Left lung (tissue), 14 donors: ENCODE measurements at places on chromosomes 5 and 9.
A peak's percentile ranks its signal among the peaks of the same experiment; 100 is the strongest.

DNA sequence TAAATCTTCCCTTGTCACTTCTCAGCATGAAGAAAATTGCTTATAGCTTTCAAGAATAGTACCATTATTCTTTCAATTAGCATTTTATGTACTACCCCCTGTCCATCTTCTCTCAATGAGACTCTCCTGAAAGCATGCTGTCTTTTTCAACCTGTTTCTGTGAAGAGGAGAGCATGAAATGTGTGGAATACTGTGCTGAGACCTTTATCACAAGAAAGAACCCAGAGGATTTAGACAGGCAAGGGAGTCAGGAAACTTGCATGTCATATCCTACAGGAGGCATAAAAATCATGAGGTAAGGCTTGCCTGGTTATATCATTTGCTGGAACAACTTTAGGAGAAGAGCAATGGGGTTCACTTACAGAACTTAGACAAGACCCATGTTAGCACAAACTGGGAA, 56.7 kb upstream of the LPAR1 start:
- no peak for DNase-seq

DNA sequence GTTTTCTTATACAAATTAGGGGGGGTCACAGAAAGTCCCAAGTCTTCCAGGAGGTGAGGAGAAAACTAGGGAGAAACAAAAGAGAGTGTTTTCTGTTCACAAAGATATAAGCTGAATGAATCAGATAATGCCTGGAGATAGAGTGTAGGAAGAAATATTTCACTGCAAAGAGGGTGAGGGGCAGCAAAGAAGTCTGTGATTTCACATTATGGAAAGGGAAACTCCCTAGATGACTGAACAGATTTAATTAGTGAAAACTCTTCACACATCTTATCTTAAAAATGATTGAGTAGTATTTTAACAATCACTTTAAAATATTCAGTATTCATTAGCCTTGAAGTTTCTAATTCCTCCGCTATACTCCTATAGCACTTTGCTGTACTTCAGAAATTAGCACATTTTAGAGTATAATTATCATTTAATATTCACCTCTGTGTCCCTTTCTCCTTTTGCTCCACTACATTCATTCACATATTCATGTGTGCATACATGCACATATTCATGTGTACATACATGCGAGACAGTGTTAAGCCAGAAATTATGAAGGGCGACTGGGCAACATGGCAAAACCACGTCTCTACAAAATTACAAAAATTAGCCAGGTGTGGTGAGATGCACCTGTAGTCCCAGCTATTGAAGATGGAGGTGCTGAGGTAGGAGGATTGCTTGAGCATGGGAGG, 332.2 kb downstream of the HTR1A start:
- no peak for DNase-seq

- DNase-seq, result no peak
Measured at GRCh38 chr9:34559624-34560455, 29.7 kb downstream of the CNTFR start.

GRCh38 chr9:104093647-104094533, at the start of gene SMC2:
SMC2 (plus strand) TSS chr9:104094309; CDS start chr9:104095385, 1,076 bp downstream.
- peak; percentile 95 for DNase-seq

DNA sequence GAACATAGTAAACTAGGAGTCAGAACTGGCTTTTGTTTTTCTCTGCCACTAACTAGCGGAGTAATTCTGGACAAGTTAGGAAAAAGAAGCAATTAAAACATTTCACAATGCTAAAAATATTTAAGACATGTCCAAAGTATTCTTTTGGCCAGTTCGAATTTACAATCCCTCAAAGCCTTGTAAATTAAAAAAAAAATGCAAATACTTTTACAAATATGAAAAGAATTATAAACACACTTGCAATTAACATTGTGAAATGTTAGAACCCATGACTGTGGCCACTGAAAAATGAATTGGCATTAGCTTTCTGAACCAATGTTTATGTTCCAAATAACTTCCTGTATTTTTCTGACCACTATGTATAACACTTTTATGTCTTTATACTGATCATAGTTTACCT, 2.2 kb downstream of the RAD1 start:
- DNase-seq, result no peak

DNA sequence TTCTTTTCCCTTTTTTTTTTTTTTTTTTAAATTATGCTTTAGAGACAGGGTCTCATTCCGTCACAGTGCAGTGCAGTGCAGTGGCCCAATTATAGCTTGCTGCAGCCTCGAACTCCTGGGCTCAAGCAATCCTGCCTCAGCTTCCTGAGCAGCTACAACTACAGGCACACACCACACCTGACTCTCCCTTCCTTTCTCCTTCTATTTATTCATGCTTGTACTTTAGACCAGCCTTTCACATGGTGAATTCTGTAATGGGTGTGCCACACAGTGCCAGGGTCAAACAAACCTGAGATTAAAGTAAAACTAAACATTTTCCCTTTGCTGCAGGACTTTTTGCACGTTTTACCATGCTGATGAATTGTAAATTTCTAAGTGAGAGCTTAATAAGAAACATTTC, 8.0 kb downstream of the SH3RF2 start:
- no peak for DNase-seq

- DNase-seq, result no peak
Measured at GRCh38 chr5:132770476-132771159, 6.4 kb downstream of the SEPTIN8 start.

DNA sequence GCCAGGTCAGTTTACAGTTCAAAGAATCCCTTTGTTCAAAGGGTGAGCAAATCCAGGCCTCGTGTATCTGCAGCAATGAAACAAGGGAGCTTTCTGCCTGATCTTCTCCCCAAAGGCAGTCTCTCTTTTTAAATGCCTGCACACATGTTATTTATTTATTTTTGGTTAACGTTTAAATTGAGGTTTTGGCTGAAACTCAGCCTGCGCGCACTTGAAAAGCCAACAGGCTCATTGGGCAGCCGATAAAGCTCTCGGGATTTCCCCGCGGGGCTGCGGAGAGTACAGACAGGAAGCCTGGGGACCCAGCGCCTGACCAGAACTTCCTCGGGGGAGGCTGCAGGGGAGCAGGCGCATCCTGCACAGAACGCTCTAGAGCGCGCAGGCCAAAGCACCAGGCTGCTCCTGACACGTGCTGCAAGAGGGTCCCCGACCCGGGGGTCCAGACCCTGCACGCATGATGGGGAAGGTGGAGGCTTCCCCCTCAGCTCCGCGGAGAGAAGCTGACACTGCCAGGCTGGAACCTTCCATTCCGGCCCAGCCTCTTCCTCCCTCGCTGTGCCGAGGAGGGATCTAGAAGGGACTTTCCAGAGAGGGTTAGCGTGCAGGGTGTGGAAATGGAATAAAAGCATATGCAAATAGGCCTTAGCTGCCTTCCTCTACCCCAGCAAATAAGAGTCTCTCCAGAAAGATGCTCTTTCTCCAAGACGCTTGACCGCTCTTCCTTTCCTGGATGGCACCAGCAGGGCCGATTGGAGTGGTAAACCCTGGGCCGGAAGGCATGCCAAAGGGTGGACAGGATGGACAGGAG, 46.1 kb downstream of the PTTG1 start:
- DNase-seq, result peak; percentile 91

DNA sequence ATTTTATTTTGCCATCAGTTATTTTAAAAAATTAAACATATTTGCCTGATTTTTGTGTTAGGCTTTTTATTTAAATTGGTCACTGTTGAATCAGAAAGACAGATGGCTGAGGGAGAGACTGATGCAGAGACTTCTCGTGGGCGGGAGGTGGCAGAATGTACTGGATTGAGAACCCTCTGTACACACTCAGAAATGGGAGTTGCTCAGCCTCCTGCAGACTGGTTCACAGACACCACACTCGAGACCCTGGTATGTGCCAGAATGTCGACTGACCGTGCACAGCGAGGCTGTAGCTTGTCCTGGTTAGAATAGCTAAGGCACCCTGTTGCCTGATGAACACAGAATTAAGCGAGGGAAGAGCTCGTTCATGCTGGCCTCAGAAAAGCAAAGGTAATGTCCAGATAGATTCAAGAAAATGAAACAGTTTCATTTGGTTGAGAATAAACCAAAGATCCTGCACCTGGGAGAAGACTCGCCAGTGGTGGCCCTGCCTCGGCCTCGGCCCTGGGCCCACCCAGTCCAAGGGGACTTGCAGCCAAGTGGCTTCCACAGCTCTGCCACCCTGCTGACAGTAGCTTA, 71.3 kb upstream of the OTULINL start:
- no peak for DNase-seq

DNA sequence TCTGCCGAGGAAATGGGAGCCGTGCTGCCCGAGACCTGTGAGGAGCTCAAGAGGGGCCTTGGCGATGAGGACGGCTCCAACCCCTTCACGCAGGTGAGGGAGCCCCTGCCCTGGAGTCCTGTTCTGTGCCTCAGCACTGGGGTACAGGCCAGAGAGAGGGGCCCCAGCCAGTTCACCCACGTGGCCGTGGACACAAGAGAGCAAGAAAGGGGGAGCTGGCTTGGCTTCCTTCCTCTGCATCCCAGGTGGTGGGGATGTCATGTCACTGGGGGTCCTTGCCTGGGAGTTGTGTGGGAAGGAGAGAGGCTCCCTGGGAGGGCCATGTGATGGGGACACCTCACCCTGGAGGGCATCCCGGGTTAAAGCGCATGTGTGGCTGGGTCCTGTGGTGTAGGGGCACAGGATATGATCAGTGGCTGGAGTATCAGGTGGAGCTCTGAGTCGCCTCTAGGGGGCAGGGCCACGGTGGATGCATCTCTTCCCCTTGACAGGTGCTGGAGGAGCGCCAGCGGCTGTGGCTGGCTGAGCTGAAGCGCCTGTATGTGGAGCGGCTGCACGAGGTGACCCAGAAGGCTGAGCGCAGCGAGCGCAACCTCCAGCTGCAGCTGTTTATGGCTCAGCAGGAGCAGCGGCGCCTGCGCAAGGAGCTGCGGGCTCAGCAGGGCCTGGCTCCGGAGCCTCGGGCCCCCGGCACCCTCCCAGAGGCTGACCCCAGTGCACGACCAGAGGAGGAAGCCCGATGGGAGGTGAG, 7.5 kb downstream of the N4BP3 start:
- peak; percentile 78 for DNase-seq

DNA sequence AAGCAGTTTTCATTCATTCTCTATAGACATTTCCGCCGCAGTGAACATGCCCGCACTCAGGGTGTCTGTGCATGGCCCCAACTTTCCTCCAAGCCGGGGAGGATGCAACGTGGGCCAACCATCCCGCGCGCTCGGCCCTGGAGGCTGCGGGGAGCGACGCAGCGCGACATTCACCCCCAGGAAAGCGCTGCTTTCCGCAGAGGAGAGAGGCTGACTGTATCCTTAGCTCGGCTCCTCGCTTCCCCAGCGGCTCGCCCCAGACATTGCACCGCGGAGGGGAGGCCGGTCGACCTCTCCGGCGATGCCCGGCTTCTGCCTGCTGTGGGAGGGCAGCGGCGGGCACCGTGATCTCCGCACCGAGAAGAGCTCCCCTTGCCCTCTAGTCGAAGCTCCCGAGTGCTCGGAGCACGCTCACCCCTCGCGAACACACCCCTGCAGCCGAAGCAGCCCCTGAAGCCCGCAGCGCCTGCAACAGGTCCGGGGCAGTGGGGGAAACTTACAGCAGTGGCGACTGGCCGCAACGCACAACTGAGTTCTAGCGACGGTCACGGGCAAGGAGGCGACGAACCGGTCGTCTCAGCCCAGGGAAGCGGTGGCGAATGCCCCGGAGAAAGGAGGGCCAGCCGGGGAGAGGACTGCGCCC, 600 bp downstream of the ENC1 start:
- no peak for DNase-seq

GRCh38 chr5:60350794-60351193, 349.2 kb downstream of the DEPDC1B start:
- DNase-seq, result no peak

GRCh38 chr5:147432323-147432722, 77.5 kb downstream of the DPYSL3 start:
- DNase-seq, result no peak

GRCh38 chr5:131943916-131944315, 1.5 kb downstream of the MEIKIN start:
- DNase-seq, result no peak

GRCh38 chr9:68883224-68883623, 130.7 kb downstream of the PRKACG start:
- DNase-seq, result no peak

DNA sequence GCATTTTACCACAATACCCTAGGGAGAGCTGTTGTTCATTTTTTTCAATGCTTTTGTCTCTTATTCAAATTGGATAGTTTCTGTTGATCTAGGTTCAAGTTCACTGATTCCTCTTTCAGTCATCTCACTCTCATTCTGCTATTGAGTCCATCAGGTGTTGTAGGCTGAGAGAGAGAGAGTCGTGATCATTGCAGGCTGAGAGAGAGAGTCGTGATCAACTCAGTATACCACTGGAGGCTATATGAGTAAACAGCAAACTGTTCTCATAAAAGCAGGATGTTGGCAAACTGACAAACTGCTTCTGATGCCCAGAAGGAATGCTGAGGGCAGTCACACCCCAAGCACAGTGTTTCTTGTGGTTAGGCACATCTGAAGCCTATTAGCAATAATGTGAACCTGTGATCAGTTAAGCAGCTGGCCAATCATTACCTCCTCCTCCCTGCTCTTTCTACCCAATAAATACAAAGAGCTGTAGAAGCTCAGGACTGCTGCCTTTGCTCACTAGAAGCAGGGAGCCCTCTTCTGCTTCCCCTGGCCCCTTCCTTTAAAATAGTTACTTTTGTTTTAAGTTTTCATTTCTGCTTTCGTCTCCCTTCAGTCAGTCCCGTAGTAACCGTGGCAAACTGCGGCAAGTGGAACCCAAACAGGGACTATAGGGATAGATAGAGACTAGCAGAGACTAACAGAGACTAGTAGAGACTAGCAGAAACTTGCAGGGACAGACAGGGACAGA, 476.1 kb upstream of the ACO1 start:
- DNase-seq, result no peak

- DNase-seq, result no peak
Measured at GRCh38 chr5:103397739-103398581, 139.4 kb downstream of the MACIR start.

DNA sequence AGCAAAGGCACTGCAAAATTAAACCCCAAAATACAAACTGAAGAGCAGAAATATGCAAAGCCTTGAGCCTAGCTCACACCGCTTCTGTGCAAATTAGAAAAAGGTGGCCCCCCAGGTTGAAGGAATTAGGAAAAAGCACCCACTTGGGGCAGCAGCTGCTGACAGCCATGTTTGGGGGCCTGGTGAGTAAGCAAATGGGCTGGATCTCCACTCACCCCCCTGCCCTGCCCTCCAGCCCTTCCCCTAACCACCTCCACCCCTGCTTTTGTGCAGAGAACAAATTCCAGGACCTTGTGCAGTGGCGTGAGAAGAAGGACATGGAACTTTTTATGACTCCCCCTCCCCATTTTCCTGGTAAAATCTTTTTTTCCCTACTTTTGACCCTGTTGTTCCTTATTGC, 92.0 kb upstream of the DNAH5 start:
- DNase-seq, result no peak

- no peak for DNase-seq
Measured at GRCh38 chr5:98521821-98522220, 251.6 kb upstream of the RGMB start.

DNA sequence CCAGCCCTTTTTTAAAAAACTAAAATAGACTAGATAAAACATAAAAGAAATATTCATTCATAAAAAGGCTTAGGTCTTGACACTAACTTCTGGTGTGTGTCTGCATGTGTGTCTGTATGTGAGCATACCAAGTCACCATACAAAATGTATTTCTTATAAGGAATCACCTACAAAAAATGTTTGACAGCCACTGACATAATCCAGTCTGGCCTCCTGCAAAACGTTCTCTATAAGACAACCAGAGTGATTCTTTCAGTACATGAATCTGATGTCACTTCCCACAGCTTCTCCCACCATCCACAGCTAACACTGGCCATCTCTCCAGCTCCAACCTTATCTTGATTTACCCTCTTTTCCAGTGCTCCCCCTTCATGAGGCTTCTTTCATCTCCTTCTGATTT, 192.3 kb downstream of the TLE1 start:
- DNase-seq, result no peak

- DNase-seq, result no peak
Measured at GRCh38 chr9:82406456-82407085, 418.0 kb downstream of the SPATA31D1 start.

- DNase-seq, result no peak
Measured at GRCh38 chr5:54804521-54804920, 180.9 kb downstream of the ESM1 start.
